Astrocyte of the spinal cord (primary cell): ENCODE measurements at places on chromosomes 5 and 9.

DNA sequence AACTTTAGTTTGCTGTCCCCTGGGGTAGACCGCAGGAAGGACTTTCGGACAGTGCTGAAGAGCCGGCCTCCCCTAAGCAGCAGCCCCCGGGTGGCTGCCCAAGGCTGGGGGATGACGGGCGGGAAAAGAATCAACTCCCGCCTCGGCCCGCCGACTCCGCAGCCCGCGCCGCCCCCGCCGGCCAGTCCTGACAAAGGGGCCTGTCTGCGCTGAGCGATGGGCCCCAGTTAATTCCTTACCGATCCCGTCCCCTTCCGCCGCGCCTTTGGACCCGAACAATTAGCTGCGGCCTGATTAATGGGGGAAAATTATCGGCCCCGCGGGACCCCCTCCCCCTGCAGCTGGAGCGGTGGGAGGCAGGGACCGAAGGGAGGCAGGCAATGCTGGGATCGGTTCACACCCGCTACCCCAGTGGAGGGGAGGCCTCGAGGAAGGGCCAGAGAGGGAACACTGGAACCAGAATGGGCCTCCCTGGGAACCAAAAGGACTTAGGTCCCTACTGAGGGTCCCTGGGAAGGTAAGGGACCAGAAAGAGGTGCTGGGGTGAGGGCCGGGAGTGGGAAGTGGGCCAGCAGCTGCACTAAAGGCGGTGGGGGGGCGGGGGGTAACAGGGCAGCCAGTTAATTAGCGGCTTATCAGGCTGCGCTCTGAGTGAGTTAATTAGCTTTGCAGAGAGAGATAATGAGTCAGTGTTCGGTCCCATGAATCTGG lies 4.2 kb downstream of the ARID3C start:
- no peak for DNase-seq

DNA sequence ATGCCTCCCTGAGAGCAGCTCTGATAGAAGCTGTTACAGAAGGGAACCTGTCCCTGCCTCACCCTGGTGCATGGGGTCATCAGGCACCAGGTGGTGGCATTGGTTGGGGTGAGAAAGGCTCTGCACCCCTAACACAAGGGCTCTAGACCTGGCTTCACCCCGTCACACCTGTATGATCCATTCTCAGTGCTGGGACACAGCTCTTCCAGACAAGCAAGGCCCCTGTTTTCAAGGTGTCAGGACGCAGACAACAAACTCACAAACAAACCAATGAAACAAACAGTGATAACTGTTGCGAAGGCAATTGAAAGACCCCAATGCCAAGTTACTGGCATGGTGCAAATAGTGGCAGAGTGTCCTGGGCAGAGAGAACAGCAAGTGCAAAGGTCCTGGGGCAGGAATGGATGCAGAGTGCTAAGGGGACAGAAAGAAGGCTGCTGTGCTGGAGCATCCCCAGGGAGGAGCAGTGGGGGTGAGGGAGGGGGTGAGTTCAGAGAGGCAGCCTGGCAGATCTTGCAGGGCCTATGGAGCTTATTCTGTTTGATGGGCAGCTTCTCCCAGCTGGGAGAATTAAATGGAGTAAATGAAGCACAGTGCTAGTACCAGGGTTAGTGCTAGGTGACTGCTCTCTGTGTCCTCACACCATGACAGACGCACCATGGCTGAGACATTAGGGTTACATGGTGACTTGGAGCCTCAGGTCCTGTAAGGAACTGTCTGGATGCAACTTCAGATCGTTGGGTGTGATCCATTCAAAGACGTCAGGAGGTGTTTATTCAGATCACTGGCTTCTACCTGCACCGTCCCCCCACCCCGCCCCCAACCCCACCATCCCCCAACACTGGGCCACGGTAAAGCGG lies 67.9 kb upstream of the UNC5A start:
- DNase-seq = no peak

DNA sequence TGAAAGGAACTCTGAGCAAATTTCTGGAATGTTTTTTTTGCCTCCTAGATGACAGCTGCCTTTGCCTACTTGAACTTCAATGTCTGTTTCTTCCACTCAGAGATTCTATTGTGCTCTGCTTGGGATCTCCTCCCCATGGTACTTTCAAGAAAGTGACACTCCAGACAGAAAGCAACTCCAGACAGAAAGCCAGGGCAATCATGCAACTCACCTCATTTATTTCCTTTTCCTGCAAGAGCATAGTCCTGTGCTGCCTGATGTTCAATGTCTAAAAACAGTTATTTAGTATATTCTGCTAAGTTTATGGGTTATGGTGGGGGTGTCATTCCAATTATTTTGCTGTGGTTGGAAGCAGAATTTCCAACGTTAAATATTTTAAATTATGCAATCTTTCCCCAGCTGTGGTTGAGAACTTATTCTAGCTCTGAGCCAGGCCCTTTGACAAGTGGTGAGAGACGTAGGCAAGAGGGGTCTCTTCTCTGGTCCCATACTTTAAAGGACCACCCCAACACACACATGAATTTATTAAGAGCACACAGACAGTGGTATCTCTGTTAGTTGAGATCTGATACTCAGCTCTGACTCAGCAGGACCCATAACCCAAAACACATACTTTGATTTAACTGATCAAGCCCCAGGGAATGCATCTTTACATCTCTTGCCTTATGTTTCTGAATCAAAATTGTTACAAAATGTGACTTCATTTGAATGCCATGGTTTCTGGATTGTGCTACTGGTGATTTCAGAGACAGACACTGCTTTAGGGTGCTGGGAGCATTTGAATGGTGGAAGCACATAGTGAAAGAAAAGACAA lies 39.5 kb upstream of the MAMDC2 start:
- peak; percentile 84 for DNase-seq

DNA sequence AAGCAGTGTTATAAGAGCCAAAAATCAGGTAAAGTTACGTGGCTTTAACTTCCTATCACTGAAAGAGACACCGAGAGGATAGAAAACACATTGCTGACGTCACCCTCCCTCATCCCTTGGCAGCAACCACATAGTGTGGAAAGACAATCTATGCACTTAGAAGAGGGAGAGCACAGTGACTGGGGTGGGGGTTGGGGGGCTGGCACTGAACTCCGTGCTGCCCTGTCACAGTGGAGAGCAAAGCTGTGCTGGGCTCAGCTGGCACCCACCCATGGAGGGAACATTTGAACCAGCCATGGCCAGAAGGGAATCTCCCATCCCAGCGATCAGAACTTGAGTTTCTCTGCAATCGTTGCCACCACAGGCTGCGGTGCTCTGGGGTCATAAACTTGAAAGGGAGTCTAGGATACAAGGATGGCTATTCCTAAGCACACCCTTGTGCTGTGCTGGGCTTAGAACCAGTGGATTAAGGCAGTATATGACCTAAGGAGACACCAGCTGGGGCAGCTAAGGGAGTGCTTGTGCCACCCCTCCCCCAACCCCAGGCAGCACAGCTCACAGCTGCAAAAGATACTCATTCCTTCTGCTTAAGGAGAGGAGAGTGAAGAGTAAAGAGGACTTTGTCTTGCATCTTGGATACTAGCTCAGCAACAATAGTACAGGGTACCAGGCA lies 73.4 kb downstream of the KIAA0825 start:
- DNase-seq = no peak

DNA sequence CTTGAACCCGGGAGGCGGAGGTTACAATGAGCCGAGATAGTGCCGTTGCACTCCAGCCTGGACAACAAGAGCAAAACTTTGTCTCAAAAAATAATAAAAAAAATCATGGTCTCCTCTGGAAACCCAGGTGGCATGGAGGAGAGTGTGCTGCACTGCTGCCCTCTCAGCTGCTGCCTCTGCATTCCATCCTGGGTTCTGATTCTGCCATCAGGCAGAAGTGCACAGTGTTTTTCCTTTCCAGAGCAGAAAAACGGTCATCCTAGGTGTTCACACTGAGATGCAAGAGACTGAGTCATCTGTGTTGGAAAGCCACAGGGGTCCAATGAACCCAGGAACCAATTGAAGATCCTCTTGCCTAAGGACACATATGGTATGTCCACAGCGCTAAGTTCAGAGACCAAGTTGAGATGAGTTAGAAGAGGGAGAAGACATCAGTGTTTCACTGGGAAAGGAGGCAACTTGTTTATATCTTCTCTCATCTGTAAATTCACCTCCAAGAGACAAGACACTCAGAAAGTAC lies 88.8 kb upstream of the DMRT1 start:
- DNase-seq = peak; percentile 63

- peak; percentile 81 for DNase-seq
Observed at GRCh38 chr5:168851902-168852321, 272.7 kb upstream of the PANK3 start.

DNA sequence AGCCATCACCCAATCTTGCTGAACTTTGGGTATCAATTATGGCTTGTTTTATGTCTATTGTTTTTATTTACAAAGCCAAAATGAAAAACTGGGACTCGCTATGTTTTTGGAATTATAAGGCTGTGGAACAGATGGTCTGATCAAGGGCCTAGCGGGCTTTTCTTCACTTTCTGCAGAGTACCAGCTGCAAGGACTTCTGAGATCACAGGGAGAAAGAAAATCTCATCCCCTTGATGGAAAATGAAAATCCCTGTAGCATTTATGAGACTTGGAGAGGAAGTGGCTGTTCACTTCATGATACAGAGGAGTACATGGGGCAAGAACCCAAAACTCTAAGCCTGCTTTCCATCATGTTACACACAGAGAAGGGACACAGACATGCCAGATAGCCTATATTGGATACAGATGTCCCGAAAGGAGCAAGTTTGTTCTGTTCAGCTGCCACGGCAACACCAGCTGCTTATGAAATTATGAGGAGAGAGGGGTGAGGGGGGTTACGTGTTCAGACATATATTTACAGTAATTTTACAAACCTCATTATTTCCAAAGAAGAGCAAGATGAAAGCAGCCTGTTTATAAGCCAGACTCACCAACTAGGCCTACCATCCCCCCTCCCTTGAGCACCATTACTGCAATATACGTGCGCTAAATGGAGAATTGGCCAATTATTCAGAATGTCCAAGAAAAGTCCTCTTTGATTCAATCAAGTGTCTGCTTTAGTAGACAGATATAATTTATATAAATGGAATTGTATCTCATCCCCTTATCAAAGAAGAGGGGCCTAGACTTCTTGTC lies 220.0 kb downstream of the MARCHF11 start:
- DNase-seq = no peak

DNA sequence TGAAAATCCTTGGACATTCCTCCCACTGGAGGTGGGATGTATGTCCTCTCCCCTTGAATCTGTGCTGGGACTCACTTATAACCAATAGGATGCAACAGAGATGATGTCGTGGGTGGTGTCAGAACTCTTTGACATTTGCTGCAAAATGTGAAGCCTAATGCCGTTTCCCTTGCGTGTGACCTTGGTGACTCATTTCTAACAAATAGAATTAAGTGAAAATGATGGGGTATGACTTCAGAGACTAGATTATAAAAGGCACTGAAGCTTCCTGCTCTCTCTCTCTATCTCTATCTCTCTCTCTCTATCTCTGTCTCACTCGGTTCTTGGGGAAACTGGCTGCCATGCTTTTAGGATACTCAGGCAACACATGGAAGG lies 126.1 kb upstream of the STC2 start:
- peak; percentile 66 for DNase-seq

DNA sequence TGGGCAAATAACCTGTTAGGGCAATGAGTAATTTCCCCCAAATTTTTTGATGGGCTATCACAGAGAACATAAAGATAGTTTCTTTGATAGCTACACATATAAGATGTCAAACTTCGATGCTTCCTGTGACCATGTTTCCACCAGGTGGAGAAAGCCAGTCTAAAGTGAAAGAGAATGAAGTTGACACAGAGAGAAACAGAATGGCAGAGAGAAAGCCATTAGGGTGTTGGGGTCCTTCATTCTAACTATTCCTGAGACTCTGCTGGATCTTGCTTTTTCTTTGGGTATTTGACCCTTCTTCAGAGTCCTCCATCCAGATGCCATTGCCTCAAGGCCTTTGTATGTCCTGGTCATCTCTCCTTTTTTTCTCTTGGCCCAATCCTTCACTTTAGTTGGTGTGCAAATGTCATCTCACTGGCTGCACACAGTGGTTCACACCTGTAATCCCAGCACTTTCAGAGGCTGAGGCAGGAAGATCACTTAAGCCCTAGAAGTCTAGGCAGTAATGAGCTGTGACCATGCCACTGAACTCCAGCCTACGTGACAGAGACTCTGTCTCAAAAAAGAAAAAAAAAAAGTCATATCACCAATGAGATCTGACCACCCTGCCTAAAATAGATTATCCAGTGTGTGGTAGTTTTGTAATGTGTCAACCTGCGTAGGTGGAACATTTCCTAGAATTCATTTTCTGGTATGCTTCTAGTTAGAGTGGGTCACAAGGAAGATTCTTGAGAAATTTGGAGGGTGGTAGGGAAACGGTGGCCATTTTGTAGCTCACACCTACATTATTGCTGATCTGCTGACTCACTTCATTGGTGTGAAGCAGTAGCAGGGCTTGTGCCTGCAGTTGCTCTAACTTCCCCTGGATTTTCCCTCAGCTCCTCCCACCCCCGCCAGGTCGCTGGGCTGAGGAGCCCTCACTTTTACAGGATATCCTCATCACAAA lies 20.8 kb upstream of the KIF2A start:
- no peak for DNase-seq

- DNase-seq = no peak
Observed at GRCh38 chr5:73373814-73374510, 74.6 kb downstream of the FOXD1 start.
